AML-193 (cell line): ENCODE measurements at places on chromosomes 3 and 15.

- peak; percentile 73 for DNase-seq
Observed at GRCh38 chr3:32177702-32178198, 60.7 kb upstream of the CMTM8 start.

DNA sequence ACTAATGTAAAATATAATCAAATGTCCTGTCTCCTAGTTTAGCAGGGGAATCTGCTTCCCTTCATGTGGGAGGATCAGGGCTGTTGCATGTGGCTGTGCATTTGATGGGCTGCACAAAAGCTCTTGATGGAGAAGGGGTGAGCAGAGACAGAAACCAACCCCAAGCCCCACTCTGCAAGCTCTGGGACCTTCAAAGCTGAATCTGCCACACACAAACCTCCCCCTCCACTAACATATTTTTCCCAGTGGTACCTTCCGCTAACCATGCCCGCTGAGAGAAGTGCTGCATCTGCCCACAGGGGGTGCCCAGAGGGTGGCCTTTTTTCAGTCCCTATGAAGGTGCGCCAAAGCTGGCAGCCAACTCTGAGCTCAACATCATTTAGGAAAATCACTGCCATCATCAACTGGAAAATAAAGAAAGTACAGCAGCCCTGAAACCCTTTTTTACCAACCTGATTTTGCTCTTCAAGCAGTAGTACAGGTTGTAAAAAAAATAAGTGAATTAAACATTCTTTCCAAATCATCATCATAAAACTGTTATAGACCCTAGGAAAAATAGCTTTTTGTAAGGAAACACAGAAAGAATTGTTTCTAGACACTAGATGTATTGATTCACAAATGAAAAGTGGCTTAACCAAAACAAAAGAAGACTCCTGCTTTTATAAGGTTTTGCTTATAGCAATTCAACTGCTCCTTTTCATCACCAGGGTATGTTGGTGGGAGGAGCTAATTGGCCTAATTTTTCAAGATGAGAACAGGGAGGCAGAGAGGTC, 97.0 kb downstream of the HHLA2 start:
- no peak for DNase-seq

DNA sequence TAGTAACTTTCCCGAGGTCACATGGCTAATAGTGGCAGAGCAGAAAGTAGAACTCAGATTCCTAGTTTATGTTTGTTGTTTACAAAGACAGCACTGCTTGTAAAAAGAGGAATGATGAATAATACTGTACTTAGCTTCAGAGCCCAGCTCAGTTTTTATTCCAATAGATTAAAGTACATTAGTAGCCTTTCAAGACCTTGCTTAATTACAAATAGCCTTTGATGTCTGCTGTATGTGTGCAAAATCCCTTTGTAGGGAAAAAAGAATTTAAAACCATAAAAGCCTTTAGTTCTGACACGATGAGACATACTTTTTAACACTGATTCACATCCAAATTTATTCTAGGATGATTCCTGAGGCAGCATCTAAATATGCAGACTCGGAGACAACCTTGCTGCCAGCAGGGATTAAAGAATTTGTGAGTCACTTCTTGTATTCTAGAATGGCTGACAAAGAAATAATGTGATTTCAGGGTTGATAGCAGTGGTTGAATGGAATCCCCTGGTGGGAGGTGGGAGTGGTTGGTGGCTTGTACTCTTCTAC, 324.2 kb upstream of the TGFBR2 start:
- no peak for DNase-seq

GRCh38 chr3:89032346-89033013, 74.9 kb upstream of the EPHA3 start:
- DNase-seq: no peak

DNA sequence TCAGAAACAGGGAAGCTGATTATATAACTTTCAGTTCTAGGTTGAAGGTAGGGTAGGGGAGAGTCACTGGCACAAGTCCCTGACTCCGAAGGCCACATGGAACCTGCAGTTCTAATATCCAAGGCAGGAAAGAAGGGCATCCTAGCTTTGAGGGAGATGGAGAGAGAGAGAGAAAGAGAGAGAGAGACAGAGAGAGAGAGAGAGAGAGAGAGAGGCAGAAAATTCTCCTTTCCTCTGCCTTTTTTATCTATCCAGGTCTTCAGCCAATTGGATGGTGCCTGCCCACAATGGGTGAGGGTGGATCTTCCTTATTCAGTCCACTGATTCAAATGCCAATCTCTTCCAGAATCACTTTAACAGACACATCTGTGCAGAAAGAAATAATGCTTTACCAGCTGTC, 35.7 kb upstream of the TMEM45A start:
- DNase-seq: no peak

- DNase-seq: no peak
Observed at GRCh38 chr15:38671006-38671387, 106.4 kb upstream of the RASGRP1 start.

- DNase-seq: no peak
Observed at GRCh38 chr15:80992441-80992840, 2.8 kb upstream of the MESD start.
